OCI-LY7 (cell line): ENCODE measurements at places on chromosomes 13 and 19. TPM values are rescaled to one million over a fixed set of nuclear protein-coding genes. Genes with fewer than 3 reads are reported as not detected.
A peak's percentile ranks its signal among the peaks of the same experiment; 100 is the strongest.

DNA sequence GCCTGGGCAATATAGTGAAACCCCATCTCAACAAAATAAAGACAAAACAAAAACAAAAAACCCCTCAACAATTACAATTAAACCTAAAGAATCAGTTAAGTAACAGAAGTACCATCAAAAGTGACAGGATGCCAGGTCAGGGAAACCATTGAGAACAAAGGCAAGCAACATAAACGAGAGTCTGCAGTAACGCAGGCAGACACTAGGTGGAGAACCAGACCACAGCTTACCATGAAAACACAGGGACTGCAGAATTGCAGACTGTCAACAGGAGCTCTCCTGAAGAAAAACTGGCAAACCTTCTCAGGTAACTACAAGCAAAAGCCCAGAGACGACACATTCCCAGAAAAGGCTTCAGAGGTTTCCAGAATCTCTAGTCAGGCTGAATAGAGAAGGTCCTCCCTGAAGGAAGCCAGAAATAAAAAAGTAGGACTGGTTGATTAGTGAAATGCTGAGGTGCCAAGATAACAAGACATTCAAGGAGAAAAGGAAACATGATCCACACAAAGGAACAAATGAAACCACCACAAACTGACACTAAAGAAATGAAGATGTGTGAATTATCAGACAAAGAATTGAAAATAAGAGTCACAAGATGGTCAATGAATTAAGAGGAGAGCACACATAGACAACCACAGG, 2.2 kb upstream of the ZNF665 start:
- DNase-seq = peak; percentile 87

DNA sequence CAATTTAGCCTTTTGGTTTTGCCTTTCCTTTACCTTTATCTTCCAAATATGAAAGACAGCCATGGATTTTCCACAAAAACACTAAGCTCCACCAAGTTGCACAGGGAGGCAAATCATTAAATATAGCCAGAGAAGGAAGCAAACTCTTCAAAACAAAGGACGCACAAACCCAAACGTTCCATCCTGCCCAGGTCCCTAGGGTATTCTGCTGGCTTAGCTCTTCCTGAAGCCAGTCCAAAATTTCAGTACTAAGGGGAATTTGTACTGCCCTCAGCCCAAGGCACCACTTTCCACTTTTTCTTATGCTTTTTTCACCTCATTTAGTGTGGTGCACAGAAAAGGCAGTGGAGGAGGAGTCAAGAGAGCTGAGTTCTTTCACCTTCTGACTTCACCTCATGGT, 169.9 kb downstream of the FLT1 start:
- DNase-seq = no peak

GRCh38 chr13:41696163-41697003, 239.0 kb downstream of the RGCC start:
- peak; percentile 14 for DNase-seq

NLRP5 gene
- not detected in 2 replicates for total RNA-seq

REXO1 gene
- total RNA-seq = 52.8 and 54.9 TPM in 2 replicates

FPR2 gene
- total RNA-seq = not detected in 2 replicates

MAP1S gene
- 53.1 and 61.1 TPM in 2 replicates for total RNA-seq

DNA sequence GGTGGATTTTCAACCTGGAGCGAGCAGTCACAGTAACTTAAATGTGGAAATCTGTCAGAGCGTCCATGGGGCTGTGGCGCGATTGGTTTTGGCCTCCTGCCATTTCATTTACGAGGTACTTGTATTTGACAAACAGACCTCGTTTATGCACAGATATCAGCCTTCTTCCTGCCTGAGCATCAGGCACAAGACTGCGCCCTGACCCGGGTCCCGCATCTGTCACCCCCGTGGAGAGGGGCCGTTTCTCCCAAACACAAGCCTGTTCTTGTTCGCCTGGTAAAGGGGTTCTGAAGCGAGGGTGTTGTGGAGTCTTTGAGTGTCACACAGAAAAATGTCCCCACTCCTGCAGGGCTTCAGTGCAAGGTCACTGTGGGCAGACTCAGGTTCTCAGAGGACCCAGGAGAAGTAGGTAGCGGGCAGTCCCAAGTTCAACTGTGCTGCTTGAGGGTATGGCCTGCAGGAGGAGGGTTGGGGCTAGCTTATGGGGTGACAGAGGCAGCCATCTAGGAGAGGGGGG, 202.3 kb downstream of the URI1 start:
- DNase-seq = no peak

SIAH3 gene
- total RNA-seq = not detected in 2 replicates

DNA sequence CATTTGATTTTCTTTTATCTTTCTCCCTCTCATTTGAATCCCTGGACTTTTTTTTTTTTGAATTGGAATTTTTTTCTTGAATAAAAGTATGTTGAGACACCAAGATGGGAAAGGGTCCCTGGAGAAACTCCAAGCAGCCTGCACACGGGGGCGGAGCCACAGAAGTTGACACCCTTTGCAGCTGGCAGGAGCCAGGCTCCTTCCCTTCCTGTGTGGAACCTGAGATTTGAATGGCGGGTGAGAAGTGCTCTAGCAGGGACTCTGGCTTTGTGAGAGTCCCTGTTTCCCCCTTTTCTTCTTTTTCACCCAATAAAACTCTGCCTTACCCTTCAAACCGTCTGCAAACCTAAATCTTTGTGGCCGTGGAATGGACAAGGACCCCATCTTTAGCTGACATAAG, 1381.0 kb upstream of the MIR17HG start:
- DNase-seq = no peak

GRCh38 chr19:1657746-1658145, 5.3 kb upstream of the TCF3 start:
- DNase-seq = no peak

DNA sequence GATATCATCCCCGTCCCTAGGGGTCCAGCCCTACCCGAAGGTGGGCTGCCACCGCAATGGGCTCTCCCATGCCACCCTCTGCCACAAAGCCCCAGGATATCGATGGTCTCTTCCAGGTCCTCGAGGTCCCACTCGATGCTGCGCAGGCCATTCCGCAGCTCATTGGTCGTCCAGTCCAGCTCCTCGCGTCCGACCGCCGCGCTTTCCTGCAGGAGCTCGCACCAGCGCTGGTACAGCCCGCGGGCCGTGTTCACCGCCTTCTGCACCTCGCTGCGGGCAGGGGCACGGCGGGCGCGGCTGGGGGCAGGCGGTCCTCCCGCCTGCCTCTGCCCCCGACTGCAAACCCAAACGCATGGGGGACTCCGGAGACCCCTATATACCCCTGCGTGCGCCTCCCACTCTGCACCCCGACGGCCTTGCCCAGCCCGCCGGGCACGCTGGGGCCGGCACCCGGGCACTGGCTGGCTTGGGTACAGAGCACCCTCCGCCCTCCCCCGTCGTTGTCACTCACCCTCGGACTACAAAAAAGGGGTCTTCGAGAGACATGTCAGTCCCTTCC, 468 bp downstream of the STX10 start:
- peak; percentile 35 for DNase-seq

DNA sequence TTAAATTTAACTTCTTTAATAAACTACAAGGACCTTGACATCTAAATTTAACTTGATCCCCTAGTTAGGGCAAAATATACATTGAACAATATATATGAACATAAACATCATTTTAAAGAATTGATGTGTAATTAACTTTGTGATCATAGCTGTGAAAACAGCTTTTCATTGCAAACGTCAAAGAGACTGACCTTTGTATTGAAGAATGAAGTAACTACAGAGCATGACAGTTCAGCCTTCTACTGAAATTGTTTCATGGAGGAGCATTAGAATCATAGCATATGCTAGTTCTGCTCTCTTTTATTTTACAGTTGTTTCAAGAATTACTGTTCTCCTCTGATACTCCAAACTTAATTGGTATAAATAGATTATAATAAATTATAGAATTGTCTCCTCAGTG, 123.4 kb upstream of the PRR20A start:
- no peak for DNase-seq

- peak; percentile 70 for DNase-seq
These were observed 60.9 kb downstream of the WDFY2 start for GRCh38 chr13:51645154-51645650.

DNA sequence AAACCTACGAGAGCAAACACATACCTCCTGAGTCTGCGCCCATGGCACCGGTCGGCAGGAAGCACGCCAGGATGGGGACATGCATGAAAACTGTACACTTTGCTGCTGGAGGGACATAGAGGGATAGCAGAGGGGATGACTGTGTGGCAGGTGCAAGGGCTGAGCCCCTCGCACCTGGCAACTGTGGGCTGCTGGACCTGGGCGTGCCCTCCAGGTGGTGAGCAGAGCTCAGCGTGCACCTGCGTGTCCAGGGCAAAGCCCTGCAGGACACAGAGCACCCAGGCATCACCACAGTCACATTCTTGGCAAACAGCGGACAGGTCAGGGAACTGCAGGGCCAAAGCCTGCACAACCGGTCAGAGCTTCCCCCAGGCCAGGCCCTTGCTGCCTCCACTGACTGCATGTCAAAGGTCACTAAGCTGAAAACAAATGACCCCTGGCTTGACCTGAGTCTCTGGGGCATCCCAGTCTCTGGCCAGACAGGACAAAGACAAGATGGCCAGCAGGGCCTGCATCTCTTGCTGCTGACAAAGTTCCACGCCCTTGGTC, 9.0 kb upstream of the ISYNA1 start:
- no peak for DNase-seq

- no peak for DNase-seq
These were observed 9.7 kb upstream of the DACH1 start for GRCh38 chr13:71876648-71877255.

DNA sequence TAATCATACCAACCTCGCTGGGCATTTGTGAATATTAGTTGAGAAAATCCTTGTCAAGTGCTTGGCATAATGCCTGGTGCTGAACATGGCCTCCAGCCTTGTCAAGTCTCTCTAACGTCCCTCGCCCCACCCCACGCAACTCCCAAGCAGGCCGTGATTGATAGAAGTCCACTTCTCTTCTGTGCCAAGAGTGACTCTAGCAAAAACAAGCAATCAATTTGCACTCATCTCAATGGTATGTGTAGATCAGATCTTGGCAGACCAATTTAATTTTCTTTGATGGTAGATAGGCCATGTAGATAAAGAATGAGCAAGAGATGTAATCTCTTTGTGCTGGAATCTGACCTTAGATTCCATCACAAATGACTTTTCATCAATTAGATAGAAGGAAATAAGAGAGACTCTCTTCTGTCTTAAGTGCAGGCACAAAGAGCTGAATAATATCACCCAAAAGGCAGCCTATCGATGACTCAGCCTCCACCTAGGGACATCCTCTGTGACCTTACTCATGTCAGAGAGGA, 31.0 kb upstream of the KATNAL1 start:
- no peak for DNase-seq

DNA sequence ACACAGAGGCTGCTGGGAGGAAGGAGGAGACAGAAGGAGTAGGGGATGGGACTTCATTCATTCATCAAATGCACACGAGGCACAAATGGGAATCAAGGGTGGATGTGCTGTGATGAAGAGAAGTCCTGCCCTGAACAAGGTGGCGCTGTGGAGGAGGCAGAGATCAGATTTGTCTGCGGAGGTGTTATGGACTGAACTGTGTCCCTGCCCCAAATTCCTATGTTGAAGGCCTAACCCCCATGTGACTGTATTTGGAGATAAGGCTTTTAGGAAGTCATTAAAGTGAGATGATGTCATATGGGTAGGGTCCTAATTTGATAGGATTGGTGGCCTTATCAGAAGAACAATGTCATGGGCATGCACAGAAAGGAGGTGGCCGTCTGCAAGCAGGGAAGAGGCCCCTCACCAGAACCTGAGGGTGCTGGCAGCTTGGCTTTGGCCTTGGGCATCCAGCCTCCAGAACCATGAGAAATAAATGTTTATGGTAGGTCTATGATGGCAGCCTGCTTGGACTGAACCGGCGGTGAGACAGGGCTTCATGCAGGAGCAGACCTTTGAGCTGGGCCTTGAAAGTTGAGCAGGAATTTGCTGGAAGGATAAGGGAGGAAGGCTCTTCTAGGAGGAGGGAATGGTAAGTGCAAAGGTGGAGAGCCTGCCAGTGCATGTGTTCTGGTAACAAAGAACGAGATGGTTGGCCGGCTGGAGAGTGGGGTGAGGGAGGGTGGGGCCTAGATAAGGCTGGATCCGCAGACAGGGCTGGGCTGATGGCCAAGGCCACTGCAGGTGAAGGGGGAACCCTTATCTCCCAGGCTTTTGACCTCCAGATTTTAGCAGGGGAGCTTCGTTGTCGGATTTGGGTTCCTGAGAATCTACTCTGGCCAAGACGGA, 2.7 kb upstream of the CEBPA start:
- peak; percentile 14 for DNase-seq

TMEM86B gene
- 13.7 and 13.8 TPM in 2 replicates for total RNA-seq

RFPL4A gene
- not detected in 2 replicates for total RNA-seq

GRCh38 chr19:6802336-6803035, 30.0 kb downstream of the VAV1 start:
- peak; percentile 96 for DNase-seq

INTS6 gene
- total RNA-seq = 51.9 and 58.7 TPM in 2 replicates

KLHL26 gene
- 7.9 and 8.9 TPM in 2 replicates for total RNA-seq

FXYD1 gene
- total RNA-seq = 5.5 and 11.5 TPM in 2 replicates

DNA sequence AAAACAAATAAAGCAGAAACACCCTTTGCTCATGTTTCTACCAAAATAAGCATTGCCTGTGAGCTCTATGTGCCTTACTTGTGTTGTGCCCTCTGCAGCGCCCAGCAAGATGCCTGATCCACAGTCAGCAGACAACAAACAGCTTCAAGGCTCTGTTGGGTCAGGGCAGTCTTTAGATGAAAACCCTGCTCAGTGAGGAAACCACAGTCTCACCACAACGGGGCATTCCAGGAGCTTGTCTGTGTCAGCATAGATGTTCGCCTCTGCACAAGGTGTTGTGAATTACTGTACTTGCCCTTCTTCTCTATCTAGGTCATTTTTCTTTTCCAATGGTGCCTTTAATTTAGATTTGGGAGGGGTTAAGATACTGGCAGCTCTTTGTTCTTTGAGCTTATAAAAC, 251.9 kb downstream of the COL4A1 start:
- DNase-seq = no peak

KLK7 gene
- total RNA-seq = not detected in 2 replicates

GRCh38 chr19:645912-646778, 6.5 kb downstream of the FGF22 start:
- DNase-seq = no peak

DNA sequence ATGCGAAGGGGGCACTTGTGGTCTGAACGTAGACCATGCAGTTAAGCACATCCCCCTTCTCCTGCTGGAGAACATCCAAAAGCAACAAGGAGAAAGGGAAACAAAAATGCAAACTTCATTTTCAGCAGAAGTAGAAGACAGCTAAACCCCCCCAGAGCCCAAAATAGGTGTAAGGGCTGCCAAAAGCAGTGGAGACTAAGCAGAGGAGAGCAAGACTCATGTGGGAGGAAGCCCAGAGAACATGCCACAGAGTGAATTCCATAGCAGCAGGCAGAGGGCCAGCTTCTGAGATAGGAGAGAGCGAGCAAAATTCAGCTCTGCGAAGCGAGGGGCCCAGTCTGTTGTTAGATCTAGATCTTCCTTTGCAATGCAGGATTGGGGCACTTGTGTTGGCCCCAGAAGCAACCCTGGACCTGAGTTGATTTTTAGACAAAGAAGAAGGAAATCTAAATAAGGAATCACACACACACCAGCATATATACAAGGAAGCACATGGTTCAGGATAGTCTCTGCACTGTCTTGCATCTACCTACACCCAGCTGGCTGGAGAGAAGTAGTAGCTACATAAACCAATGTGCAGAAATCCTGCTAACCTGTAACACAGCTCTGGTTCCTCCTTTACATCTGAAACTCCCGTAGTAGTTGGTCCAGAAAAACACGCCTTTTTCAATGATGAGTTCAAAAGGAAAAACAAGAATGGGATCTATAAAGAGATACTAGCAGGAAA, 199.6 kb downstream of the SPRY2 start:
- no peak for DNase-seq

OSCAR gene
- total RNA-seq = 0.39 TPM in 1 of 2 replicates, not detected in the other
